ENCODE measurements at places on chromosomes 5 and 9.

GRCh38 chr5:65926893-65927292 is 518 bp downstream of the ERBIN start:
- DNase-seq = peak; percentile 35

DNA sequence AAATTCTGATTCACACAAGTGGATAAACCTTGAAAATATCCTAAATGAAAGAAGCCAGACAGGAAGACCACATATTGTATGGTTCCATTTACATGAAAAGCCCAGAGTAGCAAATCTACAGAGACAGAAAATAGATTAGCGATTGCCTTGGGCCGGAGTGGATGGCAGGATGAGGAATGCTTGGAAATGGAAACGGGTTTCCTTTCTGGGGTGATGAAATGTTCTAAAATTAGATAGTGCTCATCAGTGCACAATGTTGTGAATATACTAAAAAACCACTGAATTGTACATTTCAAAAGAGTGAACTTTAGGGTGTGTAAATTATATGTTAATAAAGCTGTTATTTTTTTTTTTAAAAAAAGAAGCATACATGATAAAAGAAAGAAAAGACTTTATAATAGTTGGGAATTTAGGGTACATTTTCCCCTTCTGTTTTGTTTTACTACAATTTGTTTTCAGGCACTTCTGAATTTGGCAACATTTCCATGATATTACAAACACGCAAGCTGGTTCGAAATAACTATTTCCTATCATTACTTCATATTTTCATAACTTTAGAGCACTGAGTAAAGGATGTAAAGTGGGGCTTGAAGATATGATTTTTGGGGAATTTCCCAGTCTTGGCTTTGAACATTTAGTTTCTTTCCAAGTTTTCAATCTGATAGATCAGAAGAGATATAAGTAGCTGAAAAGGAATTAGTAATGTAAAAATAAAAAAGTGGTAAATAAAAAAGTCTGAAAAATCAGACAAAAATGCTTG is 23.9 kb downstream of the SLC35A4 start:
- no peak for DNase-seq

DNA sequence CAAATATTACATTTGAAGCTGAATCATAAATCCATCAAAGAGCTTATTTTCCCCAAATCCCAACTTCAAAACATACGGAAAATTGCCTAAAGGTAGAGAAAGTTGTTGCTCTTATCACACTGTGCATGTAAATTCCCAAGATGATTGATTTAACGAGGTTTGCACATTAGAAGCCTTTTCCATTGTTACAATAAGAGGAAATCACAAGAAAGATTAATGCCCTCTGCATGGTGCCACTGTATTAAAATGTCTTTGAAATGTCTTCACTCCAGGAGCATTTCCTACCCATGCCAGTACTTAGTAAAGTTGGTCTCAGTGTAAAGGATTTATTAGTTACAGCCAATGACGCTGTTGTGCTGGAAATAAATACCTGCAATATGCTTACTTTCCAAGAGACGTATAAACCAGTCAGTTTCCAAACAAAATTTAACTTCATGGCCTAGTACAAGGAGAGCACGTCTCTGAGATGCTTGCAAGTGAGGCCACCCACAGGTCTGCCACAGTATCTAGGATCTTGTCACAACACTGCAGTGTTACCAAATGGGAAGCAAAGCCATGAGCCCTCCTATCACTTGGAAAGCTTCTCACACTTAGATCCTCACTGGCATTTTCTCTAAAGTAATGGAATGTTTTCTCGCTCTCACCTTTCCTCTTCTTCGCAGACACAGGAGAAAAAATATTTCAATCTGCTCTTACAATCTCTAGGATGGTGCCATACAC is 112.4 kb downstream of the CETN3 start:
- no peak for DNase-seq

DNA sequence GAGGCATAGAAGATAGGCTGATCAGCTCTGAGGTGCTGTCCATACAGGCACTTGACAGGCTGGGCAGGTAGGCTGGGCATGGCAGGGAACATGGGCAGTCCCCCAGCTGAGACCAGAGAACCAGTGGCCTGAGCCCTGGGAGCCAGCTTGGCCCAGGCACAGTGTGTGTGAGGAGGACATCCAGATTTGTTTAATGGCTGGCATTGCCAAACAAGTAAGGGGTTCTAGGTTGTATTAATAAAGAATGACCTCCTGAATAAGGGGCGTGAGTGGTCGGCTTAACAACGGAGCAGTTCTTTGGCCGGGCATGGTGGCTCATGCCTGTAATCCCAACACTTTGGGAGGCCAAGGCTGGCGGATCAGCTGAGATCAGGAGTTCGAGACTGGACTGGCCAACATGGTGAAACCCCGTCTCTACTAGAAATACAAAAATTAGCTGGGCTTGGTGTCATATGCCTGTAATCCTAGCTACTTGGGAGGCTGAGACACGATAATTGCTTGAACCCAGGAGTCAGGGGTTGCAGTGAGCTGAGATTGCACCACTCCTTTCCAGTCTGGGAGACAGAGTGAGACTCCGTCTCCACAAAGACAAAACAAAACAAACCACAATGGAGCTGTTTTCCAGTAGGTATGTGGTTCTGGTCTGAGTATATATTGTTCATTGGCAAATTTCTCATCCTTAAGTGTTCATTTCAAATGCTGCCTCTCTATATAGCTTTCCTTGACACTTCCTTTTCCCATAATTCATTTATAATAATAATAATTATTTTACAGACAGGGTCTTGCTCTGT is 56.2 kb downstream of the ANGPTL2 start:
- DNase-seq = no peak

GRCh38 chr9:88017096-88017495 is 42.8 kb upstream of the CDK20 start:
- no peak for DNase-seq

DNA sequence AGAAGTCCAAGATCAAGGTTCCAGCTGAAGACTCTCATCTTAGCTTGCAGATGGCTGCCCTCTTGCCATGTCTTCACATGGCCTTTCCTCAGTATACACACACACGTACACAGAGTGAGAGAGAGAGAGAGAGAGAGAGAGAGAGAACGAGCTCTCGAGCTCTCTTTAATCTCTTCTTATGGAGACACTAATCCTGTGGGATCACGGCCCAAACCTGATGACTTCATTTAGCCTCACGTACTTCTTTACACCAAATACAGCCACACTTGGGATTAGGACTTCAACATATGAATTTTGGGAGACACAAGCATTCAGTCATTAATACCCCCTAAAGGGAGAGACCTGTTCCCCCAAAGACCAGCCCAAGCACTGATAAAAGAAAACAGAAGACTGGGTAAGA is 42.8 kb downstream of the SIL1 start:
- DNase-seq = no peak

GRCh38 chr5:142959683-142960657 is 189.8 kb downstream of the ARHGAP26 start:
- DNase-seq = peak; percentile 89

- DNase-seq = peak; percentile 31
Observed at GRCh38 chr5:169956756-169957155, 23.5 kb downstream of the INSYN2B start.

Measured in epithelial cell of esophagus (primary cell).